ENCODE measurements at places on chromosomes 3 and 15. TPM values are rescaled to one million over a fixed set of nuclear protein-coding genes. Genes with fewer than 3 reads are reported as not detected.

GRCh38 chr3:88013592-88013991, 45.2 kb downstream of the CGGBP1 start:
- no peak for DNase-seq

DNA sequence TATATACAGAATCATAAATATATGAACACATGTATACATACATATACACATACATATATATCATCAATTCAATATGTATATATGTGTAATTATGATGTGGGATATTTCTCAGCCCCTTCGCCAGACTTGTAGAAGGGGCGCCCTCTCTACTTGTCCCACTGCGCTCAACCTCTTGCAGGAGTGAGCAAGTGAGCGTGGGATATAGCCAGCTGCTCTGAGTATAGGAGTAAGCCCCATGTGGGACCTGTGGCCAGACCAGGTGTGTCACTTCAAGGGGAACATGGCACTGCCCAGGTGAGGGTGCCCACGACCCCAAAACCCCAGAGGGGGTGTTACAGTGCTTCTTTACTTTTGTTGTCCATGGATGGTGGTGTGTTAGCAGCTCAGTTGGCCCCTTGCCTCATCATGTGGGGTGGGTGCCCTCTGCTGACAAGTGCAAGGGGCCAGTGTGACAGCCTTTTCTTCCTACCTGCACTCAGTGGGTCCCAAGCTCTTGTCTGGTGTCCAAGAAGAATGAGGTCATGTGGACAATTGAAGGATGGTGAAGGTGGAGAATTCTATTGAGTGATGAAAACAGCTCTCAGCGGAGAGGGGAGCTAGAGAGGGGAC, 304.1 kb downstream of the UNC13C start:
- DNase-seq = no peak

- DNase-seq = no peak
Measured at GRCh38 chr3:194632809-194633348, 340 bp downstream of the TMEM44 start.

BDH1 gene
- 81.1 TPM for total RNA-seq

CLDN16 gene
- total RNA-seq = not detected

Data from naive thymus-derived CD4-positive, alpha-beta T cell (primary cell).